Activated naive CD4-positive, alpha-beta T cell treated with anti-CD3 and anti-CD28 coated beads for 36 hours (primary cell): ENCODE measurements at places on chromosomes 7 and 10.

GRCh38 chr7:76281706-76282343 is 20.6 kb upstream of the HSPB1 start:
- no peak for DNase-seq

GRCh38 chr10:96494694-96495093 is 19.0 kb downstream of the TLL2 start:
- no peak for DNase-seq

- DNase-seq = no peak
Measured at GRCh38 chr10:126846959-126847358, 58.3 kb upstream of the DOCK1 start.

DNA sequence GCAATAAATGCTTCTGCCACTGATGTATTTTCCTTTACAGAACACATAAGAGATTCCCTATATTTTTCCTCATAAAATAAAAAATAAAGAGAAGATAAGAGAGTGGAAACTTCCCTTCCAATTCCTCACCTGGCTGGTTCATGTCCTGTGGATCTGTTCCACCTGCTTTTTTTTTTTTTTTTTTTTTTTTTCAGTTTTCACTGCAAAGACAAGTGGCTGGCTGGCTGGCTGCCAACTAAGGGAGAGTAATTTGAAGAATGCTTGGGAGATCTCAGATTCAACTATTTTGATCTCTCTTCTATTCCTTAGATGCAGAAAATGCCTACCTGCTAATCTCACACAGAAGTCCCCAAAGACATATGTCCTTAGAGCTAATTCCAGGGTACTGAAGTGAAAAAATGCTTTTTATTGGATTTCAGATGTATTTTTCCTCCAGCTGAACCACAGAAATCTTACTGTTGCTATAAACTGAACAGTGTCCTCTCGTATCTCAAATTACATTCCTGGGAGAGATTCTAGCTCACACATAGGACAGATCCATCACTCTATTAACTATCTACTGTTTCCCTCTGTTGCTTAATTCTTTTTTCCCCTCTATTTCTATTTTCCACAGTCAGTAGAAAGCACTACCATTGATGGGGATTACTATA is 120.8 kb downstream of the NRCAM start:
- no peak for DNase-seq

GRCh38 chr7:77415823-77416620 is at the start of gene GSAP:
Gene GSAP (minus strand): TSS chr7:77416349. CDS start chr7:77416321, 28 bp downstream.
- DNase-seq = peak; percentile 44

DNA sequence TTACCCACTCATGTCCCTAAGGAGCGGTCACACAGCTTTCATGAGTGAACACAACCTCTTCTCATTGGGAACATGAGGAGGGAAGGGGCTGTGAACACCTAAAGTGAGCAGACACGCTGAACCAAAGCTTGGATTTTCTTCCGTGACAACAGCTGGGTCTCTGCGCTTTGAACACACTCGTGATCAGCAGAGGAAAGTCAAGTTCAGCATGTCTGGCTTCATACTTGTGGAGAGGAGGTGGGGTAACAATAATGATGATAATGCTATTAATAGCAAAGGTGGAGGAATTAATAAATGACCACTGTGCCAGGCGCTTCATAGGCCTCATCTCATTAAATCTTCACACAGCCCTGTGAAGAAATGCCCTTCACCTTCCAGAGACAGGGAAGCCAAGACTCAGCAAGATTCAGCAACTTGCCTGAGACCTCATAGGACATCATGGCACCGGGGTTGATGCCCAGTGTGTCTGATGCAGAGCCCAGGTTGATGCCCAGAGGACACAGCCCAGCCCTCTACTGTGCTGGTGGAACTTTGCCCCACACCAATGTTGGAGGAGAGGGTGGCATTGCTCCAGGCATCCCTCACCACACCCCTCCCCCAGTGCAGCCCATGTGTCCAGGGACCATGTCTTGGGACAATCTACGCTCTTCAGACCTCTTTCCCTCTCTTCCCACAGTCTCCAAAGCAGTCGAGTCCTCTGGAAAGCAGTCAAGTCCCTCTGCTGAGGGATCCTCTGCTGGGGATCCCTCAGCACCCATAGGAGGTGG is 40.6 kb downstream of the GSDME start:
- DNase-seq = no peak

GRCh38 chr10:22437620-22438588 is 92.6 kb downstream of the SPAG6 start:
- DNase-seq = peak; percentile 37

DNA sequence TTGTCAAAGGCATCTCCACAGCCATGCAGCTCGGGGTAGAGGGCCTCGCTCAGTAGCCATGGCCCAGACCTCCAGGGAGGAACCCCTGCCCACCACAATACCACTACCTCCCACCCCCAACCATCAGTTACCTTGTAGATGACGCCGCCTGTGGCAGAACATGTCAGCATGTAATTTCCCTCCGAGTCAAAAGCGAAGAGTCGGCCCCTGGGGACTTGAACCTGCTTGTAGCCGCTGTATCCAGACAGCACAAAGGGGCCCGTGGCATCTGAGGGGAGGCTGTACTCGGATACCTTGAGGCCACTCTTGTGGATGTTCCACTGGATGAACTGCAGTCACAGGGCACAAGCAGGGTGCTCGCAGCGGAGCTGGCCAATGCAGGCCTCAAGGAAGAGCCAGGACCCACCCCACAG is 16.3 kb upstream of the CYREN start:
- no peak for DNase-seq

DNA sequence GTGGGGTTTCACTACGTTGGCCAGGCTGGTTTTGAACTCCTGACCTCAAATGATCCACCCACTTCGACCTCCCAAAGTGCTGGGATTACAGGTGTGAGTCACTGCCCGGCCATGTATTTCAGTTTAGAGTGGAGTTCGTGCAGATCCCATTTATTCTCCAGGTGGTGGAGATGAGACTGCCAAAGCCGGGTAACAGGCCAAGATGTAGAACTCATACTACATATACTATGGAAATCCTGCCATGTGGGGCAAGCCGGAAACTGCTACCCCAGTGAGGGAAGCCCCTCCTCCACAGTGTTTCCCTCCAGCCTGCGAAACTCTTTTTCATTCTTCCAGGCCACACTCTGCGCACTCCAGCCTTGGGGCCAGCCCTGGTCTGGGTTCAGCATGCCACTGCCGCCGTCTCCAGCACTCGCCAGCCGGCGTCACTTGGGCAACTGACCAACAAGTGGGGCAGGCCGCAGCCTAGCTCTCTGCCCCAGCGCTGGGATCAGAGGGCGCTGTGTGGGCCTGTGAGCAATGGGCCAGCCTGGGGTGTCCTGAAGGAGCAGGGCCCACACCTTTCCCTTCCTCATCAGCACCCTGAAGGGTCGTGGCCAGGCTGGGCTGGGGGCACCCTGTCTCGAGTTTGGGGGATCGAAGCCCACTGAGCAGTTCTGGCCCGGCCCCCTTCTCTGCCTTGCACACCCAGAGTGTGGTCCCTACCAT is 122.0 kb downstream of the TRRAP start:
- no peak for DNase-seq

GRCh38 chr7:43394441-43395130 is 188.3 kb upstream of the STK17A start:
- DNase-seq = no peak

- no peak for DNase-seq
Measured at GRCh38 chr7:117888627-117889026, 15.4 kb upstream of the CTTNBP2 start.

DNA sequence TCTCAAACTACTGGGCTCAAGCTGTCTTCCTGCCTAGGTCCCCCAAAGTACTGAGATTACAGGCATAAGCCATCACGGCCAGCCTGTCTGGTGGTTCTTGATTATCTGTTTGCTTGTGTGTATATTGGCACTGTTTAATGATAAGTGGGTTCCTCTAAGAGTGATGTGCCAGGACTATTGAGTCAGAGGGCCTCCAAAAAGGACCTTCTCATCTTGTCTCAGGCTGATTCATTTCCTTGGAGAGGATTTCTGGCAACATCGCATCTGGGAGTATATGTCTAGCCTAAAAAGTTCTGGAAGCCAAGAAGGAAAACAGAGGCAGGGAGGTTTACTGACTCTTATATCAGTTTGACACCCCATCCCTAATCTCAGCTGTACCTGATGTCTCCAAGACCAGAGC is 27.1 kb upstream of the AKAP9 start:
- no peak for DNase-seq

GRCh38 chr10:97737770-97738265 is 890 bp downstream of the ZFYVE27 start:
- DNase-seq = no peak

GRCh38 chr7:139989366-139990141 is 73.2 kb downstream of the PARP12 start:
- DNase-seq = no peak

DNA sequence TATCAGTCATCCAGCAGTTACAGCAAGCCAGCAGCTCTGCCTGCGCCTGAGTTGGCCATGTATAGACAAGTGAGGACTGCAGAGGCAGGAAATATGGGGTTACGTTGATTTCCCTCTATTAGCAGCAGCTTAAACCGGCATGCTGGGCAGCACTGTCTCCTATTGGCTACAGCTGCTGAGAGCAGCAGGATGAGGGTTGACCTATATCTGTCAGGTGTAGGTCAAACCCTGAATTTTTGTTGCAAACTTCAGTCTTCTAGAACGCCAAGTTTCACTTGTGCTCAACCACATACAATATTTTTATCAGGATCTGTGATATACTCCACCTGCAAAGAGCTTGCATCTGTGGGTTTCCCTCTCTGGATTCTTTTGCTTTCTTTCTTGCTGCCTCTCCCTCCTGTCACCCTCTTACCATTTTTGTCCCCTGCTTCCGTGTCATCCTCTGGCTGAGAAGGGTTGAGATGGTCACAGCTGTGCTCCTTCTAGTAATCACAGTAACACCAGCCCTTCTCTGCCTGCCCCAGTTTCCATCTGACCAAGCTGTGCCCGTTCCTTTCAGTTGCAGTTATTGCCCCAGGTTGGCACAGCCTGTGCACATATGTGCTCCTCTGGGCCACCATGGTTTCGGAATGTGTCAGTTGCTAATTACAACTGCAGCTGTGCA is 23.8 kb upstream of the GLCCI1 start:
- peak; percentile 75 for DNase-seq

DNA sequence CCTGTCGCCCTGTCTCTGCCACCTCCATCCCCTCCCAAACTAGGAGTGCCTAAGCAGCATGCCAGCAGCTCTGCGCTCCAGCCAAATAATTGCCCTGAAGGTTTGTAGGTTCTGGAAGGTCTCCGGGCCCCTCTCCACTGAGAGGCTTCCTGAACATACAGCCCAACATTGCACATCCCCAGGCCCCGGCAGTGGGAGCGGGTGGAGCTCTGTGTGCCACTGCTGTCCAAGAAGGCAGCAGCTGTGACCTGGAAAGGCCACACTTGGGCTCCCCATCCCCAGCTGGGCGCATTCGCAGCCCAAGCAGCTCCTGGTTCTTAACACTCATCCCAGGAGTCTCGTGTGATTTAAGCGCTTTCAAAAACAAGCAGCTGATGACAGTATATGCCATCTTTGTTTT is 95.7 kb downstream of the COL13A1 start:
- DNase-seq = no peak

DNA sequence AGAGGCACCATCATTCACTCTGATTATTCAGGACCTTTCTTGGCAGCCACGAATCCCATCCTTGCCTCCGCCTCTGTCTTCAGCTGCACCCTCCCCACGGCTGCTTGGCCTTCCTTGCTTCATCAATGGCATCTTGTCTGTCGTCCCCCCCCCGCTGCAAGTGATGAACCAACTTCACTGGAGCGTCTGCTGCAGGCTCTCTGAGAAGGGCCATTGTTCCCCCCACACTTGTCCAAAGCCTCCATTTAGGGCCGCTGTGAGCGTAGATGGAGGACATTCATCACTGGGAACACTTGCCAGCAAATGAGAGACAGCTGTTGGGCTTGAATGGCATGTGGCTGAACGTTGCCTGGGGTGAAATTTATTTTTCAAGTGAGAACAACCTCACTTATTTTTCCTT is 20.1 kb downstream of the AFAP1L2 start:
- no peak for DNase-seq

DNA sequence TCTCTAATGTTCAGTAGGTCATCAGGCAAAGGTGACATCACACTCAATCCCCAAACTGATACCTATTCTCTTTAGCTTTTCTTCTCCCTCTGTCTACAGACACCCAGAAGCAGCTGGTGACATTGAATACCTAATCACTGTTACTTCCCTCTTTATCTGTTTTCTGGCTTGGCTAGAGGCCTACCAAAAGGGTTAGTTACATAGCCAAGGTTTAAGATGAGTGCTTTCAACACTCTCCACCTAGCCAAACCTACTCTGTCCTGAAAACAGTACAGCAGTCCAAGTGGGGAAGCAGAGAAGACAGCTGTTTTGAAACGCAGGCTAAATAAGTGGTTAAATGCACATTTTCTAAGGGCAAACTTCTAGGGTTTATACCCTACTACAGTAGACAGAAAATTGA is 39.4 kb downstream of the CCNJ start:
- no peak for DNase-seq

DNA sequence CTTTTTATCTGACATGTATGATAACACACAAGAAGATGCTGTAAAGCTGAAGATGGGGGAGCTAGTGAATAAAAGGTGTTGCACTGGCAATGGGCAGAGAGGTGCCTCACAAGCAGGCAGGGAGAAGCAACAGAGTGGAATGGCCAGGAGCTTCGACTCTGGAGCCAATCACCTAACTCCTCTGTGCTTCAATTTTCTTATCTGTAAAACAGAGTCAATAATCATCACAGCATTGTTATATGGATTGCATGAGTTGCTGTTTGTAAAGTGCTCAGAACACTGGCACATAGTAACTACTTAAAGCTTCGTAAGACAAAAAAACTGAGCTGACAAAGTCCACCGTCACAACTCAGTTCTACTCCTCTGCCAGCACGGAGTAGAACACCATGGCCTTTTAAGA is 254.2 kb upstream of the POM121L12 start:
- DNase-seq = no peak

- DNase-seq = no peak
Measured at GRCh38 chr10:33217854-33218253, 116.6 kb downstream of the NRP1 start.

DNA sequence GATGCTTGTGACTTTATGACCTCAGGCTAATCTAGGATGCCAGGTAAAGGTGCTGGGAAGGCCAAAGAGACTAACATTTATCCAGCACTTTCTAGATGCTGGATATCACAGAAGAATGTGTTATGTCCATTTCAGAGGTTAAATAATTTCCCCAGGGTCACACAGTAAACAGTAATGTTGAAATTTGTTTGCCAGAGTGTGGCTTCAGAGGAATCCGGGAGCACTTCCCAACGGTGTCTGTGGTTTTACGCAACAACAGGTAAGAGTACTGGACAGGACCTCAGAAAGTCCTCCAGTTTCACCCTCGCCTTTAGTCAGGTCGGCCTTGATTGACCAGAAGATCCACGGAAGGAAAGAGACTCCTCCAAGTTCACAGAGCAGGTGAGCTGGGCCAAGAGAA is 1.7 kb downstream of the SHTN1 start:
- DNase-seq = no peak

DNA sequence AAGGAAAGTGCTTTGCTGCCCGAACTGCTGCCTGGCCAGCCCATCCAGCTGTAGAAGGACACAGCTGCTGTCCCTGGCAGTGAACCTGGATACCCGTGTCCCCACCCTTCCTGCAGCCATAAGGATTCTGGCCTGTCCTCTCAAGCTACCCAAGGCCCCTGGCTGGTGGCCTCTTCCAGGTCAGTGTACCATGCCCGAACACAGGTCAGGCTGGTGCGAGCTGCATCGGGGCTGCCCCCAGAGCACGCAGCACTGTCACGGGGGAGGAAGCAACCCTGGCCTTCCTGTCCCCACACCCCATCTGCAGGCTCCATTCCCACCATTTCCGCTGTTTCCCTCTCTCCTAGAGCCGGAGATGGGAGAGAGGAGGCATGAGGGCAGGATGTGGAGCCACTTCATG is 30.5 kb upstream of the PWWP2B start:
- DNase-seq = no peak
